ENCODE measurements at places on chromosomes 4 and X. TPM values are rescaled to one million over a fixed set of nuclear protein-coding genes. Genes with fewer than 3 reads are reported as not detected.

DNA sequence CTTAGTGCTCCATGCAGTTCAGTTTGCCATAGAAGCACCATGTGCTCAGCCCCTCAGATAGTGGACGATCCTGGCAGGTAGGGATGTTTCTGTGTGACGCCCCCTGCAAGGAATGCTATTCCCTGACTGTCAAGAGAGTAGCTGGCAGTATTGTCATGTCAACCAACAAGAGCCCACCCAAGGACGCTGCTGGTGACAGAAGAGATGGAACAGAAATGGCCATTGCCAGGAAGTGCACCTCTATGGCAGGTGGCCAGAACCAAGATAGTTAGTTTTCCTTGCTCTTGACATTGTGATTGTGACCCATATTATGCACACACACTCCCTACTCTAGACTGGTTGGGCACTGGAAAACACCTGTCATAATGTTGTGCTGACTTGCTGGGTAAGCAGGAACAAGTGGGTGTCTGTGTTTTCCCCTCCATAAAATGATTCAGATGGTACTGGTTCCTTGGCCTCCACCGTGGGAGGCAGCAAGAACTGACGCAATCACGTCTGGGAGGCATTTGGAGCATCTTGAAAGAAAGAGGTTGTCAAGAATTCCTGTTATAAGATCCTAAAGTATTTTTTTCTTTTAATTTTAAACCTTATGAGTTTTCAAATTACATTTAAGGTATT lies 507.9 kb downstream of the MID1IP1 start:
- no peak for DNase-seq

- peak; percentile 76 for DNase-seq
Observed at GRCh38 chr4:120922381-120923206, at the start of gene PRDM5. PRDM5 (minus strand) TSS chr4:120922726; CDS start chr4:120922608, 118 bp downstream.

GRCh38 chr4:56434599-56435139 lies 746 bp downstream of the PPAT start:
- peak; percentile 76 for DNase-seq

DNA sequence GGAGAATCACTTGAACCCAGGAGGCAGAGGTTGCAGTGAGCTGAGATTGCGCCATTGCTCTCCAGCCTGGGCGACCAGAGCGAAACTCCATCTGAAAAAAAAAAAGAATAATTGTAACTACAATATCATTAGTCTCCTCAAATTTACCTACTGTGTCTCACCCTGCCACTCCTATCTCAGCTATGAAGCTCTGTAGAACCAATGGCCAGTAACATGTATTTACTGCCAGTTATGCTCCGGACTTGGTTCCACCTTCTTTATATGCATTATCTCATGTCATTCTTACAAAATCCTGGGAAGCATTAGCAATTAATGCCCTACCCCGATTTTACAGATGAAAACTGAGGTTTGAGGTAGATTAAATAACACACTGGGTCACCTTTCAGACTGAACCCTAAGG lies 7.0 kb upstream of the FAT1 start:
- no peak for DNase-seq

- DNase-seq = no peak
Observed at GRCh38 chr4:180134091-180134866, 2108.9 kb upstream of the TENM3 start.

DNA sequence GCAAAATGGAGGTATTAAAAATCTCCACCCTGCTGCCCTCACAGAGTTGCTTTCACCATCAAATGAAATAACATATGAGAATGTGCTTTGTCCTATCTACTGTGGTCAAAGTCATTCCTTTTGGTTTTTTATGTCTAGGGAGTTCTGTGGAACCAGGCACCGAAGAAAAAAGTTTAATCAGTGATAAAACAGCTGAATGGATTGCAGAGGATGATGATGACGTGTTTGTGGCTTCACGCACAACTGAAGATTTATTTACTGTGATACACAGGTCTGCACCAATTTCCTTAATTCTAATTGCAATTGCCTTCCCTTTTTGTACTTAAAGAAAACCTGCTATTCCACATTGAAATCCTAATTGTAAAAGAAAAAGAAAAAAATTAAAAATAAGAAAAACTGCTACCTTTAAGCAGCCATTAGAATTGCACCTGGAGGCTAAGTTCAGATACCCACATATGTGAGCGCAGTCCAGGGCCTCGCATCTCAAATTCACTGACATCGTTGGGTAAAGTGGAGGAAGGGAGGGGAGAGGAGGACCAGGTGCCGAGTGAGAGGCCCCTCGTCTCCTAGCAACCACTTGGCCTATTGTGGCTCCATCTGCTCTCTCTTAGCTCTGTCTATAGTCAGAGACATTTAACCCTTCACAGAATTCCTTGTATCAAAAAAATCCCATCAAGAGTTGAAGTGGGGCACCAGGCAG lies 10.5 kb upstream of the RTL5 start:
- DNase-seq = no peak

DNA sequence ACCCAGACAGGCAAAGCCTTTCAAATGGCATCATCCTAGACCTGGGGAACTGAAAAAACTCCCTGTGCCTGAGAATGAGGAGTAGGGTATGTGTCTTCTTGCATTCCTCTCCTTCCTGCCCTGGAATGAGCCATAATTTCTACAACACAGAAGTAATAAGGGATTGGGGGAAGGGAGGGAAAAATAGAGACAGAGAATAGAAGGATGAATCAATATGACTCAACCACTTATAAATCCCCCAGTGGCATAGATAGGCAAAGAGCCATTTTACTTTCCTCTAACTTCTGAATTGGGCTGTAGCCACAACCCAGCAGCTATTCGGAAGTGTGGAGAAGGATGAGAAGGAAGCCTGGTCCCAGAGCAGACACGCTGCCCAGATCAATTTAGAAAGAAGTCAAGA lies 99.9 kb downstream of the NHS start:
- DNase-seq = no peak

- DNase-seq = no peak
Observed at GRCh38 chrX:9535101-9535500, 70.2 kb downstream of the TBL1X start.

SATL1 gene
- total RNA-seq = not detected

ETDB gene
- not detected for total RNA-seq

FAM9C gene
- total RNA-seq = not detected
